Urinary bladder (tissue), 4 donors: ENCODE measurements at places on chromosomes 1 and 21. TPM values are rescaled to one million over a fixed set of nuclear protein-coding genes. Genes with fewer than 3 reads are reported as not detected.

TXLNA gene
- 42.8 TPM for total RNA-seq

- DNase-seq = no peak
Observed at GRCh38 chr1:9626201-9626608, 25.3 kb upstream of the PIK3CD start.

ZBTB18 gene
- total RNA-seq = 18.2 TPM

DNA sequence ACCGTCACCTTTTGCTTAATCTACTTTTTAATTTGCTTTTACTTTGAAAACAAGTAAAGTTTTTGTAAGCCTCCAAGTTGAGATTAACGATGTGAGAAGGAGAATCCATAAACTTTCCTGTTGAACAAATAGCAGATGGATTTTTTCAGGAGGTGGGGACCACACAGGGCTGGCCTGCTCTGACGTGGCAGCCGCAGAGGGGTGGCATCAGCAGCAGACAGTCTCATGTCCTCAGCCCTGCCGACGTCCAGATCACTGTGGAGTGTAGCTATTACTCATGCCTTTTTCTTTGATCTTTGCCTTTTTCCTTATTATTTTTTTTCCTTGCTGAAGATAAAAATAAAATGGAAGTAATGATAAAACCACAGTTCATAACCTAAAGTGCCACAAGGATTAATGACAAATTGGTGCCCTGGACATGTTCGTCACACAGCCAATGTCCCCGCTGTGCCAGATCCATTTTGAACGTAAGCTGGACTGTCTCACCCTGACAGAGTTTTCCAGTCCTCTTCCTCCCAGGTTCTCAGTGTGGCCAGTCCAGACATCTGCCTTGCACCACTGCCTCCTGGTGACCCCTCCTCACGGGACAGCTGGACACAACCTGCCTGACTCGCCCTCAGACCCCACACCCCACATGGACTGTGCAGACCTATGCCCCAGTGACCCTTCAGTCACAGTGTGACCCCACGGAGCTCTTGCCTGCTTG lies 15.4 kb upstream of the ZBTB21 start:
- no peak for DNase-seq

ECE1 gene
- total RNA-seq = 32.5 TPM

DNA sequence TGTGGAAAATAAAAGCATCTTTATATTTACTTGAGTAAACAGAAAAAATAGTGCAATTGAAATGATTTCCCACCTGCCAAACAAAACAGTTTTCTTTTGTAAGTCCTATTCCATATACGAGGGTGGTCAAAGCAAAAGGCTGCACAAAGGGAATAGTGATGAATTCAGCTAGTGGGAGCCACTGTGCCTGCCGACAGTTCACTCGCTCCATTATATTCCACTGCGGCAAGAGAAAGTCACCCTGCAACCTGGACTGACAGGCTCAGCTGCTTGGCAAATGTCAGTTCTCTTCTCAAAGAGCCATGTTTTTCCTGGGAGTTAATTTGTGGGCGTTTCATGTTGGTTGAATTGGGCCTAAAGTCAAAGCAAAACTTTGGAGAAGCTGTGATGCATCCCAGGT lies 145.4 kb downstream of the LMO4 start:
- no peak for DNase-seq

- no peak for DNase-seq
Observed at GRCh38 chr1:204994086-204994862, 48.7 kb upstream of the CNTN2 start.

DNA sequence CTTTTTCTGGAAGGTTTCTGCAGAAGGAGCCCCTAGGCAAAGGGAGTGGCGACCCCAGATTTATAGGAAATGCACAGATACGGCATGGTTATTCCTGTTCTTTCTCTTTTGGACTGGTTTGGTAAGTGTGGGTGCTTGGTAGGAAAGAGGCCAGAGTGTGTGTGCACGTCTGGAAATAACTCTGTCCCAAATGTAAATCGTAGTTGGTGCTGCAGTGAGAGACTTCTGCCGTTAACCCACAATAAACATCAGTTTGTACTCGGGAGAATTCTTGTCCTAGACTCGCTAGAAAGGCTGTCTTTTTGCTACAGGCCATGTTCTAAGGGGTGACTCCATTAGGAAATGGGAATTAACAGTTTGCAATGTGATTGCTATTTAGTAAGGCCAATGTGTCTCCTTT lies 779 bp downstream of the SLC44A3 start:
- DNase-seq = no peak

DNA sequence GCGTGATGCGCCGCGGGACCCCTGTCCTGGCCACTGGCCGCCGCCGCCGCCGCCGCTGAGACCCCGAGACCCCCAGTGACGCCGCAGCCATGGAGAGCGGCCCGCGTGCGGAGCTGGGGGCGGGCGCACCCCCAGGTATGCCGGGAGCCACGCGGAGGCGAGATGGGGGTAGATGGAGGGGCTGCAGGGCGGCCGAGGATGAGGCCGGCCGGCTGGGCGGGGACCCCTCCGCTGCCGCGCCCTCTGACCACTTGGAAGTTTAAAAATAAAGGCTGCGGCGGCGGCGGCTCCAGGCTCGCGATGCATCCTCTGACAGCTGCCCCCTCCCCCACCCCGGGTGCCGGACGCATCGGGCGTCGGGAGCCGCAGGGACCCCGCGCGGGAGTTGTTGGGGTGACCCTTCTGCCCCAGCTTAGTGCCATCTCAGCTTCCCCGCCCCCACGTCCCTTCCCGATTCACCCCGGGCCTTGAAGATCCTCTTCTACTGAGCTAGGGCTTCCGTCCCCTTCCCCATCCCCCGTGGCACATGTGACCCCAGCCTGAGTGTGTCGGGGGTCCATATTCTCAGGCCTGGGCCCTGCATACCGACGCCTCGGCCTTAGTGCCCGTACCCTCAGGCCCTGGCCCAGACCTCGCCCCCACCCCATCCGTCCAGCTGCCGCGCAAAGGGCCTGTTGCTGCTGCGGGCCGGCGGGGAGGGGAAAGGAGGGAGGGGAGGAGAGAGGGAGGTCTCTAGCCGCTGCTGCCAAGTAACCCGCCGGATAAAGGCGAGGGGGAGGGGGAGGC lies 562 bp downstream of the MAP7D1 start:
- DNase-seq = no peak

LMOD1 gene
- total RNA-seq = 71.7 TPM

- DNase-seq = no peak
Observed at GRCh38 chr1:185533596-185533995, 200.6 kb upstream of the HMCN1 start.

DNA sequence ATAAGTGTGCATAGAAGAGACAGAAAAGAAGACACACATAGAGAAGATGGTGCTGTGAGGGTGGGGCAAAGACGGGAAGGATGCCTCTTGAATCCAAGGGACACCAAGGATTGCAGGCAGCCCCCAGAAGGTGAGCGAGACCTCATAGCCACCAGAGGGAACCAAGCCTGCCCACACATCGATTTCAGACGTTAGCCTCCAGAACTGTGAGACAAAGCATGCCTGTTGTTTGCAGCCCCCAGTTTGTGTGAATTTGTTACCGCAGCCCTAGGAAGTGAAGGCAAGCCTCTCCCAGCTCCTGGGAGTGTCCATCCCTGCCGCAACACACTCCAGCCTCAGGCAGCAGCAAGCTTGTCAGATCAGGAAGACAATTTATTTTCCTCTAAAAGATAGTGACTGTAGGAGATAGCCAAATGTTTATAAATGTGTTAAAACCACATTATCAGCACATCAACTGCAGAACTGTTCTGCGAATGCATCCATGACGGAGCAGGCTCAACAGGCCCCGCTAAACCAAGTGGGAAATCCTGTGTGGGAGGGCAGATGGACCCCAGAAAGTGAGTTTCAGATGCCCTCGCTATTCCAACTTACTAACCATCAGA lies 543.3 kb downstream of the MATN1 start:
- peak; percentile 15 for DNase-seq

DNA sequence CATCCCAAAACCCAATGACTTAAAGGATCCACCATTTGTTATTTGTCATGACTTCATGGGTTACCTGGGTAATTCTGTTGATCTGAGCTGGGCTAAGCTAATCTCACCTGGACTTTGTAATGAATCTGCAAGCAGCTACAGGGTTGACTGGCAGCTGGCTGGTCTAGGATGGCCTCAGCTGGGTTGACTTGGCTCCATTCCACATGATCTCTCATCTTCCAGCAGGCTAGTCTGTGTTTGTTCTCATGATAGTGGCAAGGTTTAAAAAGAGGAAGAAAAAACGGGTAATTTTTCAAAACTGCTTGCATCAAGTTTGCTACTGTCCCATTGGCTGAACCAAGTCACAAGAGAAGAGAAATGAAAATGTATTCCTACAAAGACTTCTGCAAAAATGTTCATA lies 24.8 kb upstream of the ZMYM4 start:
- no peak for DNase-seq

MAP3K21 gene
- 2.6 TPM for total RNA-seq

OVAAL gene
- total RNA-seq = 0.26 TPM

DNA sequence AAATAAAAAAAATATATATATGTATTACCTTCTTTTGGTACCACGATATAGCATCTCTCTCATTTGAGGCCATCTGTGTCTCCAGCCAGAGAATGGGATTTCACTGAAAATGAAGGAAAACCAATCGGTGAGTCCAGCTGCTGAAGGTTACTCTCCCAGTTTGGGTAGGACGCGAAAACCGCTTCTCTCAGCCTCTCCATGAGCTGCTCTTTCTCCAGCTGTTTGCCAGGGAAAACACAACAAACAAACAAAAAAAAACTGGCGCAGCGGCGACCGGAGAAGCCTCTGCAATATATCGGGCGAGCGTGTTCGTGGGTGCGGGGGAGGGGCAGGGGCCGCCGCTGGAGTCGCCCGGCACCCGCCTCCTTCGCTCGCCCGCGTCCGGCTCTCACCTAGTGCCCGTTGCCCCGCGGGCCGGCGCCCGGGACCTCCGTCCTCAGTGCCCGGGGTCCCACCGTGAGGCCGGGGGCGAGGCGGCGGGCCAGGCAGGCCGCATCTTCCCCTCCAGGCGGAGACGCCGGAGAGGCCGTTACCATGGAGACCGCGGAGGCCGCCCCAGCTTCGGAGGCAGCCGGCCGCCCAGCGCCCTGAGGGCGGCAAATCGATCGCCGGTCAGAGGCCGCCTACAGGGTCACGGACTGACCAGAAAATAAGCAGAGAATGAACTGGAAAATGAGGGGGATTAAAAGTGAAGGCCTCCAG lies 504 bp downstream of the PHTF1 start:
- DNase-seq = no peak

LGR6 gene
- total RNA-seq = 0.37 TPM

- DNase-seq = no peak
Observed at GRCh38 chr1:155694167-155694566, 5.3 kb downstream of the DAP3 start.

FAM78B gene
- total RNA-seq = 1.1 TPM

RERE gene
- 168 TPM for total RNA-seq

DNA sequence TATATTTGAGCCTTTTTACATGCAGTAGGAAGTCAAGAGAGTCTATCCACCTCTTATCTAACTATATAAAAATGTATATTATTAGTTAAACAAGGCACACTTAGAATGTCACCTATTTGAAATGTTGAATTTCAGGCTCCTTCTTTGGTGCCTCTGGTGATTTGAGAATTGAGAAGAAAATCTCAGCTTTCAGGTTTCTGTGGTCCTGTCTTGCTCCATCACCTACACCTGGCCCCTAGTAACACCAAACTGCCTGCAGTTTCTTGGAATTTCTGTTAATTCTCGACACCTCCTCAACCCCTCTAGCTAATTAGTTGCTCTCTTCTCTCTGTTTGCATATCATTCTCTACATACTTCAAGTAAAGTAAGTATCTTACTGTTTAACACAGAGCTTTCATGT lies 54.9 kb upstream of the WNT2B start:
- no peak for DNase-seq

- DNase-seq = no peak
Observed at GRCh38 chr1:54987919-54988705, 7.7 kb downstream of the TMEM61 start.

GRCh38 chr1:206472024-206472423 lies 1.7 kb downstream of the IKBKE start:
- no peak for DNase-seq

RO60 gene
- 222 TPM for total RNA-seq

- no peak for DNase-seq
Observed at GRCh38 chr1:221182791-221183533, 303.7 kb downstream of the HLX start.

C1orf141 gene
- total RNA-seq = not detected

LIX1L gene
- total RNA-seq = 29.6 TPM

BARHL2 gene
- total RNA-seq = not detected

DNA sequence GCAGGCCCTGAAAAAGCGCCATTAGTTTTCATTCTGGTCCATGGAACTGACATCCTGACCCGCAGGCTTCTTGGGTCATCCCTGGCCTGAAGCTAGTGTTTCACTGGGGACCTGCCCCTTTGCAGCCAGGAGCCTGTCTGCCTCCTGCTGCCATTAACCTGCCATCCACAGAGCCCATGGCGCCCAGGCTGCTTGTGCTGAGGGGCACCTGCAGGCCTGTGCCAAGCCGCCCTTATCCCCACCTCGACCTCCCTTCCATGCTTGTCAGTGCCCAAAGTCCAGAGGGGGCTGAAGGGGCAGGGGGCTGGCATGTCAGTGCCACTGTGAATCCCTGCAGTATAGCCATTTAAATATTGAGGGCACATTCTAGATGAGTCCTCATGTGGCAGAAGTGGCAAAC lies 207.6 kb upstream of the USP25 start:
- DNase-seq = no peak

GRCh38 chr1:221776495-221777301 lies 34.8 kb upstream of the DUSP10 start:
- no peak for DNase-seq

GRCh38 chr1:156356875-156357534 lies 12.0 kb upstream of the RHBG start:
- DNase-seq = no peak
